Upper lobe of right lung (tissue), 1 donor: ENCODE measurements at places on chromosomes 11 and 22.

DNA sequence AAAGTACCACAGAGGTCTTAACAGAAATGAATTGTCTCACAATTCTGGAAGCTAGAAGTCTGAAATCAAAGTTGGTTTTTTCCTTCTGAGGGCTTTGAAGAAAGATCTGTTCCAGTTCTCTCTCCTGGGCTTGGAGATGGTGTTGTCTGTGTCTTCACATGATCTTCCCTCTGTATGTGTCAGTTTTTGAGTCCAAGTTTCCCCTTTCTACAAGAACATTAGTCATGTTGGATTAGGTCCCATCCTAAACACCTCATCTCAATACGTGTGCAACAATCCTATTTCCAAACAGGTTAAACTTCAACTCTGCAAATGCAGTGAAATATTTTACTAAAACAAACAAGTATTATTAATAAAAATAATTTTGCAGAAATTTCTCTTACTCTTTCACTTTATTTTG lies 3.1 kb upstream of the PTS start:
- H3K27me3 ChIP-seq = no peaks in the 10 kb centered on the region
- peaks cover 15% of the 10 kb centered on the region for H3K4me1 ChIP-seq
- no peak overlapping the region for H3K27ac ChIP-seq
- H3K4me3 ChIP-seq = no peak overlapping the region
- no peak for DNase-seq
- H3K36me3 ChIP-seq = no peaks in the 10 kb centered on the region

DNA sequence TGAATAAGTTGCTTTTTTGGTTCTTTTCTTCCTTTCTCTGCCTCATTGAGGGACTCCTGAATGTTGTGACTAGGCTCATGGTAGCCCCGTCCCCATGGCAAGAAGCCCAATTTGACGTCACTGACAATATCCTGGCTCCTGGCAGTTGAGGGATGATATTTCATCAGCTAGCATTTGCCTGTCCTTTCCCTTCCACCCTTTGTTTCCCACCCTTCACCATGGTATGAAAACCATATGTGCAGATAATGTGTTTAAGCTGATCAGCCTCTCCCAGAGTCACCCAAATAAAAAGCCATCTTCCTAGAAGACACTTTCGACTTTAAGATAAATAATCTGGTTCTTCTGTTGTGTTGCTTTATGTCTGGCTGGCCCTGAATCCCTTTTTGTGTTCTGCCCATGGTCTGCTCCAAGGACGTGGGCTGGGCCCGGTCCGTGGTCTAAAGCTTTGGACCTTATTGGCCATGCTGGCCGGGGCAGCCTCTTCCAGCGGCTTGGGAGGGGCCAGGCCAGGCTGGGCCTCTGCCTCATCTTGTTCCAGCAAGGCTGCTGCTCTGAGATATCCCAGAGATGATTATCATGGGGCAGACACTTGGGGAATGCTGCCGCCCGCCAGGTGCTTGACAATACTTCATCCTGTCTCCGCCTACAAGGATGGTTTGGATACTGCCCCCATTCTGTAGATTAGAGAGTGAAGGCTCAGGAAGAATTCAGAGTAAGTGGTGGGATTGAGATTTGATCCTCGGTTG lies 5.1 kb downstream of the TSPAN18 start:
- DNase-seq = no peak
- H3K27me3 ChIP-seq = peaks cover 10% of the 10 kb centered on the region
- H3K4me3 ChIP-seq = no peak overlapping the region
- H3K4me1 ChIP-seq = peaks cover 10% of the 10 kb centered on the region
- no peaks in the 10 kb centered on the region for H3K36me3 ChIP-seq

DNA sequence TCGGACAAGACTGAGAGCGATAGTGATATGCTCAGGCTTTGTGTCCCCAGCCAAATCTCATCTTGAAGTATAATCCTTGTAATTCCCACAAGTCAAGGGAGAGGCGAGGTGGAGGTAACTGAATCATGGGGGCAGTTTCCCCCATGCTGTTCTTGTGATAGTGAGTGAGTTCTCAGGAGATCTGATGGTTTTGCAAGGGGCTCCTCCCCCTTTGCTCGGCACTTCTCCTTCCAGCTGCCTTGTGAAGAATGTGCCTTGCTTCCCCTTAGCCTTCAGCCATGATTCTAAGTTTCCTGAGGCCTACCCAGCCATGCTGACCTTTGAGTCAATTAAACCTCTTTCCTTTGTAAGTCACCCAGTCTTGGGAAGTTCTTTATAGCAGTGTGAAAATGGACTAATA lies 7.5 kb upstream of the FOLR2 start:
- DNase-seq = no peak
- H3K4me1 ChIP-seq = no peaks in the 10 kb centered on the region
- H3K27ac ChIP-seq = no peak overlapping the region
- H3K4me3 ChIP-seq = no peak overlapping the region
- H3K27me3 ChIP-seq = no peaks in the 10 kb centered on the region

DNA sequence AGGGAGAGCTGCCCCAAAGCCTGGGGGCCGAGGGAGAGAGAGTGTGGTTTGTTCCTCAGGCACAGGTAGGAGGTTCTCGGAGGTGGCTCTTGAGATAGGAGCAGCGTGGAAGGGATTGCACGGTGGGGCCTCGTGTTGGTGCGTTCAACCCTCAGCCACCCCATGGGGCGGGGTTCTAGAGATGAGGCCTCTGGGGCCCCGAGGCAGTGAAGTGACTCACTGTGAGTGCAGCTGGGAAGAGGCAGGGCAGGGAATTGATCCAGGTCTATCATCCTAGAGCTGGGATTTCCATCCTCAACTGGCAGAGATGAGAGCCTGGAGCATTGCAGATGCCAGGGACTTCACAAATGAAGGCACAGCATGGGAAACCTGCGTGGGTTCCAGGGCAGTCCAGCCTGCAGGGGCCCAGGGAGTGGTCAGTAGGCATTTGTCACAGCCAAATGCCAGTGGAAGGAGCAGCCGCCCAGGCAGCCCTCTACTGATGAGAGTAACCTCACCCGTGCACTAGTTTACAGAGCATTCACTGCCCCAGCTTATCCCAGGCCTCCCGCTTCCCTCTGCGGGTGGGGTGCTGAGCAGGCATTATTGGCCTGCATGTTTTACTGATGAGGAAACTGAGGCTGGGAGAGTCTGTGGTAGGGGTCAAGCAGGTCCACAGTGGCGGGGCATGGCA lies 5.1 kb upstream of the SMARCB1 start:
- H3K27ac ChIP-seq = no peak overlapping the region
- H3K4me3 ChIP-seq = no peak overlapping the region
- H3K27me3 ChIP-seq = no peaks in the 10 kb centered on the region

DNA sequence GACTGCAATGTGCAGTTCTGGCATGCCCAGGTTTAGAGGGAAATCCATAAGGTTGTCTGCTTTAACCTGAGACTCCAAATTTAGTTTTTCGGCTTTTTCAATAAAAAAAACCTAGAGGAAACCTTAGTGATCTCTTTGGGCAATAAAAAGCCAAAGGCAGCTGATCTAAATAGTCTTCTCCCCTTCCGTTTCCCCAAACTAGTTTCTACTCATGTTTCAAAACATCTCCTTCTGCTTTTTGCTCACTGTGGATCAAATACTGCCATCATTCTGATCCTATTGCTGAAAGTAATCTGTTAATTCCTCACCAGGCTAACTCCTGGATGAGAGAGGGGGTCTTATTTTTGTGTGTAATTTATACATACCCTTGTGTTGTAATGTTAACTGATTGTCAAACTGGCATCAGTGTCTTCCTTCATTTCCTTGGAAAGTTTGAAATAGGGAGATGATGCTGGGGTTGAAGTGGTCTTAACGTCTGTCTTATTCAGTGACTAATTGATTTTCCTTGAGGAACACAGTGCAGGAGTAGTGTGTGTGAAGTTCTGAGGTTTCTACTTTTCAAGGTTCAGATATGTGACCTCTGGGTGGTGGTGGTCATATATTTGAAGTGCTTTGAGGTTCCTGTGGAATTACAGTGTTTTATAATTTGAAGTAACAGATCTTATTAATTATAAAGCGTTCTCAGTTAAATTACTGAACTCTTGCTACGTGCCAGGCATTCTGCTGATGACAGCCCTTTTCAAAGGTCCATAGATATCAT lies 55.0 kb downstream of the ARHGAP42 start:
- no peaks in the 10 kb centered on the region for H3K27me3 ChIP-seq
- no peak overlapping the region for H3K4me3 ChIP-seq
- H3K4me1 ChIP-seq = peaks cover 10% of the 10 kb centered on the region
- no peaks in the 10 kb centered on the region for H3K36me3 ChIP-seq
- no peak overlapping the region for H3K27ac ChIP-seq
- no peak for DNase-seq

GRCh38 chr11:86629045-86629706 lies 43.2 kb downstream of the ME3 start:
- DNase-seq = no peak
- H3K27me3 ChIP-seq = no peaks in the 10 kb centered on the region
- H3K4me3 ChIP-seq = no peak overlapping the region
- no peaks in the 10 kb centered on the region for H3K4me1 ChIP-seq

GRCh38 chr11:56916587-56916986 lies 72.1 kb upstream of the OR5AK2 start:
- peak overlapping the region; percentile 17 for H3K27ac ChIP-seq
- peaks cover 5% of the 10 kb centered on the region for H3K4me1 ChIP-seq
- H3K36me3 ChIP-seq = no peaks in the 10 kb centered on the region
- H3K4me3 ChIP-seq = no peak overlapping the region
- H3K27me3 ChIP-seq = no peaks in the 10 kb centered on the region
